ENCODE measurements at places on chromosomes 12 and 14.

DNA sequence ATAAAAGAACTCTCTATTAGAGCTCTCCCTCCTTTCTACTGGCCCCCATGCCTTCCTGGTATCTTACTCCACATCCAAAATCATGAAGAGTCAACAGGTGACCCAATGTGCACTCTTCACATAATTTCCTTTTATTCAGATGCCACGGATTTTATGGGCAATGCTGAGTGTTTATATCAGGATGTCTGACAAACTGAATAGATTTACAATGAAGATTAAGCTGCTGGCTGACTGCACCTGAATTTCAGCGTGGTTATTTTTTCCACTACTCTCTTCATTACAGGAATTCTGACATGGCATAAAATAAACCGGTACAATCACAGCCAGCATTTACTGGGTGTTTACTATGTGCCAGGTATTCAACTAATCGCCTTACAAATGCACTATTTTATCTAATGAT, 29.4 kb upstream of the CERS5 start:
- no peak for DNase-seq

DNA sequence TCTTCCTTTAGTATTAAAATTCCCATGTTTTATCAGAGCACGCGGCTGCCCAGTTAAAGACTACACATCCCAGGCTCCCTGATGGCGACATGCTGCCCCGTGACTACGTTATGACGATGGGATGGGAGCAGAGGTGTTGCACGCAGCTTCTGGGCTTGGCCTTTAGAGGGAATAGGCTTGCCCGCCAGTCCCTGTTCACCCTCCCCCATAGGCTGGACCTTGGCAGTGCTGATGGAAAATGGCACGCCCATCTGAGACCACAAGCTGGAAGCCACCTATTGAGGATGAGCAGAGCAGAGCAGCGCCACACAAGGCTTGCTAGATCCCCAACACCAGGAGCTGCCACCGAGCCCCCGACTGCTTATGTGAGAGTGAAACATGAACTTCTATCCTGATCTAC, 24.7 kb downstream of the TTC7B start:
- no peak for DNase-seq

- DNase-seq, result no peak
These were observed 65.5 kb upstream of the SLCO1C1 start for GRCh38 chr12:20629414-20630156.

DNA sequence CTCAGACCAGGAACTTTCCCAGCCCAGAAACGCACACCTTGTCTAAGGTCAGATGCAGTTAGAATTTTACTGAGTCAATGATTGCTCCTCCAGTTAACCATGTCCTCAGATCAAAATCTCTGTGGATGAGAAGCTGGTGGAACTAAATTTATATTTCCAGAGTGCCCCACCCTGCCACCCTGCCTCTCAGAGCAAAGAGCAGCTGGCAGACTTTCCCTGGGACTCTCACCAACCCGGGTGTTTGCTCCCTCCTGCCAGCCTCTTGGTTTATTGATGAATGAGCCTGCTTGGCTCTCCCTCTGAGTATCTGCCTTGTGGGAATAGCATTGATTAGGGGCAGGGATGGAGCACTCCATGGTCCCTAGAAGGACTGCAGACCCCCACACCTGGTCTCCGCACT, 5.9 kb upstream of the KRT1 start:
- no peak for DNase-seq

GRCh38 chr14:91464615-91465205, 45.4 kb downstream of the PPP4R3A start:
- DNase-seq, result no peak

GRCh38 chr14:57617510-57617909, 123.9 kb upstream of the CCDC198 start:
- DNase-seq, result no peak

DNA sequence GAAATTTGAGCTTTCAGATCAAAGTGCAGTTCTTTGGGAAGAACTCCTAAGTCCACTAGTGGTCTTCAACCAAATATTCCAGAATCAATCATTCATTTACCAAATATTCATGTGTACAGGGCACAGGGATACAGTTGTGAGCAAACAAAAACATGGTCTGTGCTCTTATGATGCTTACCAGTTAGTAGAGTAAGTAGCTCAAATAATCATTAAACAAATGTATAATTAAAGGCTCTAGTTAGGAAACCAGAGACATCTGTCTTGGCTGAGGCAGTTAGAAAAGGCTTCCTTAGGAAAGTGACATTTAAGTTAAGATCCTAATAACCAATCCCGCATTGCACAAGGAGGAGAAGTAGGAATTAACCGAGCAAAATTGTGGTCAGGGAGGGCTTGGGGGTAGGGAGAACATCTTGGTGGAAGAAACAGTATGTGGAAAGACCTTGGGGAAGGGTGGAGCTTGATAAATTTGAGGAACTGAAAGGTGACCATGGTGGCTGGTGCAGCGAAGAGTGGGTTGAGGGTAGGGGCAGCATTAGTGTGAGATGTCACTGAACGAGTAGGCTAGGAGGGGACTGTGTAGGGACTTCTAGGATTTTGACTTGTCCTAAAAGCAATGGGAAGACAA, 40.0 kb downstream of the PEBP1 start:
- peak; percentile 23 for DNase-seq

DNA sequence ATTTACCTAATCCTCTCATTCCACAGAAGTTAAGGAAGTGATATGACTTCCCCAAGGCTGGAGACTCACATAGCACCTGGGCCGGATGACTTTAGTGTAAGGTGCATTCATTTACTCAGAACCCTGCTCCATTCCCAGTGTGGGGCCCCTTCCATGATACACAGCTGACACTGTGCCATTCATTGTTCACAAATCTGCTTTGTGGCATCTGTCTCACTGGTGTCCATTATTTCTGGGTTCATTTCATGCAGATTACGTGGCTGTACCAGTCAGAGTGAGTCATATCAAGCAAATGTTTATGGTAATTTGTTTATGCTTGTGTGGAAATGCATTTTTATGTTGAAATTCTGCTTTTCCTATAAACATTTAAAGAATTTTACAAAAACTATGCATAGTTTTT, 5.2 kb downstream of the ANO4 start:
- DNase-seq, result no peak

DNA sequence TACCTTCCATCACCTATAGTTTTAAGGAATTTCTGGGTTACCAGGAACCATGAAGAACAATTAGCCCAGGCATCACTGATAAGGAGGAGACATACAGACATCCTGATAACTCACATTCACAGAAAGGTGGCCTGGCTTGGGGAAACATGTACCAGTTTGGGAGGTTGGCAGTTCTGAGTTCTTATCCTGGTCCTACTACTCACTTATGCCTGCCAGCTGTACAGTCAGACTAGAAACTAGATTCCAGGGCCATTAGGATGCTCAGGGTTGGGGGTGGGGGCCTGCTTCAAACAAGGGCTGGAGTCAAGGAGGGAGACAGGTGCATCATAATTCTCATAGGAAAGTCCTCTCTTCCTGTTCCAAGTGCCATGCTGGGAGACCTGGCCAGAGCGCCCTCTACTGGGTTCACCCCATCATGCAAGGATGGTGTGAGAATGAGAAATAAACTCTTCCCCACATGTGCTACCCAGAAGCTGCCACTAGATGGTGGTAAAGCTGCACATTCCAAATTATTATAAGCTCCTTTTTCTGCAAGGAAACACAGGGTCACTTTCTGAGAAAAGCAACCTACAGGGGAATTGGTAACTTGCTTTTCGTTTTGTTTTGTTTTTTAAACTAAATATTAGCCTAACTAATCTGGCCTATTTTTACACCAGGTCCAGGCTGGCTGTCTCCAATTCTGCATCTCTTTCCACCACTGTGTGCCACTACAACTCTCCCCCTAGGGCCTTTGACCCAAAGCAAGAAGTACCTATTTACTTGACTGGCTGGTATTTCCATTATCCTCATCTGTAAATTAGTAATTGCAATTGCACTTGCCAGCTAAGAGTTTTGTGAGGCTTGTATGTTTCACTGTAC, 14.5 kb downstream of the OAS2 start:
- DNase-seq, result peak; percentile 53

GRCh38 chr14:101992708-101993107, 28.3 kb downstream of the DYNC1H1 start:
- peak; percentile 47 for DNase-seq

DNA sequence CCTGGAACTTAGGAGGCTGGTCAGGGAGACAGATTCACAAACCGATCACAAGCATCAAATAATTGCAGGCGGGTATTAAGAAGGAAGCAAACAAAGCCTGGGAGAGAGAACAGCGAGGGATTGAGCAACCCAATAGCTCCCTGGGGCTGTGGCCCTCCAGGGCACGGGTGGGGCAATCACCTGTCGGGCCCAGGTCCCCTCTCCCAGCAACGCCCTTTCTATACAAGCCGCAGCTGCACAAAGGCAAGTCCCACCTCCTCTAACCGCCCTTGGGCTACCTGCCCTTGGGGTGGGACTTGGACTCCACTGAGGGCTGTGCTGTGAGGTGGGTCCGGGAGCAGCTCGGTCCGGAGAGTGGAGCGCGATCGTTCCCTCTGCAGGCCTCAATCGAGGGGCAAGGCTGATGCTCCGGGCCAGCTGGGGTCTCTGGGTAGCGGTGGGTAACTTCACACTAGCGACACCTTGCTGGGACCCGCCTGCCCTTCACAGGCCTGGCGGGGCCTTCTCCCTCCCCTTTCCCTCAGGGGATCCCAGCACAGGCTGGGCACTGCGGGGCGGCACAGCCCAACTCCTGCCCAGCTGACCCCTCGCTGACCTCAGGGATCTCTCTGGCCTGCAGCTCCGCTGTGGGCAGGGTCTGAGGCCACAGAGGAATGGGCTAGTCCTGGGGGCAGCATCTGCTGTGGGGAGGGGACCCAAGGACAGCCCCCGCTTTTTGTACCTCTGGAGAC, 8.0 kb downstream of the PHB2 start:
- no peak for DNase-seq

- no peak for DNase-seq
These were observed 172.3 kb upstream of the GRIP1 start for GRCh38 chr12:66851134-66851533.

- DNase-seq, result no peak
These were observed 24.3 kb downstream of the CMA1 start for GRCh38 chr14:24483604-24484252.

- no peak for DNase-seq
These were observed 58.8 kb upstream of the SLC24A4 start for GRCh38 chr14:92264195-92264594.

DNA sequence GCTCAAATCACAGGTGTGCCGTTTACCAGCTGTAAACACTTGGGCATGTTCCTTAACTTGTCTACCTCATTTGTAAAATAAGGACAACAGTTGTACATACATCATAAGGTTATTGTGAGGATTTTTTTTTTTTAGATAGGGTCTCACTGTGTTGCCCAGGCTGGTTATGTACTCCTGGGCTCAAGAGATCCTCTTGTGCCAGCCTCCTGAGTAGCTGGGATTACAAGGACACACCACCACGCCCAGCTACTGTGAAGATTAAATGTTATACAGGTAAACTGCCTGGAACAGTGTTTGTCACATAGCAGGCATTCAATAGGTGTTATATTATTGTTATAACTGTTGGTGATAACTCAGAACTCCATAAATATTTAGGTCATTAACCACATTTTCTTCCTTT, 12.7 kb downstream of the TMED10 start:
- DNase-seq, result no peak
